Esophagus squamous epithelium (tissue), 5 donors: ENCODE measurements at places on chromosomes 11 and 22.
A peak's percentile ranks its signal among the peaks of the same experiment; 100 is the strongest.

GRCh38 chr22:20186183-20186870 lies 35.5 kb upstream of the CCDC188 start:
- no peak for DNase-seq

DNA sequence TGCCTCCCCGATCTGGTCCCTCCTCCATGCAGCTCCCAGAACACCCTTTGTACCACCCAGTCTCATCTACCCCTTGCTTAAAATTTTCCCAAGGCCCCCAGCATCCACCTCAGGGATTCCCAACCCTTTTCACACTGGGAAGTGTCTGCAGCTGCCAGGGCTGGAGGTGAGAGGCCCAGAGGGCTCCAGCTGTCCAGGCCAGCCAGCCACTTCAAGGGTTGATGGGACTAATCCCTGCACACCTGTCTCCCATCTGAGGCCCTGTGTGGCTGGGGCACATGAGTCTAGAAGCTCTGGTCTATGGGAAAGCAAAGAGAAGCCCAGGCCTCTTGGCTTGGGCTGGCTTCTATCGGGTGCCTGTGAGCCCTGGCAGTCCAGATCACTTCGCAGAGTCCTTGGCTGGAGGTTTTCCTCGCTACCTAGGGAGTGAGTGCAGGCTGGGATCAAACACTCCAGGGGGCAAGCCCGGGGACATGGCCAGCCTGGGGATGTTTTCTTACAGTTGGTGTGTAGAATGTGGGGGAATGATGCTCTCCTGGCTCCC lies 41.1 kb upstream of the TPBGL start:
- DNase-seq: no peak

DNA sequence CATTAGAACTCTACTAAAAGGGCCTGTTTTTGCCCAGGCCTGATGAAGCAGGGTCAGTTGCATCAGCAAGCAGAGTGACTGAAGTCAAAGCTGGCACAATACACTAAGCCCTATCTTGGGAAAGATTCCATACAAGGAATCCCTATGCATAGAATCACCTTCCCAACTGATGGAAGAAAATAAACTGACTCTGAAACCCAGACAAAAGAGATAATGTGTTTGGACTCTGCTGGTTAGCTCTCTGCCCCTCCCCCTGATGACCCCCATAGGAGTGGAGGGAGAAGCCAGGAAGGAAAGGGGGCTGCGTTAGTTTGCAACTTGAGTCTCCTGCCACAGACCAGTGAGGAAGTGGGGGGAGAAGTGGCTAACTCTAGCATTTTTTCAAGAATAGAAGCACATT lies 32.9 kb downstream of the GALNT18 start:
- DNase-seq: no peak

- DNase-seq: no peak
Observed at GRCh38 chr22:17101475-17102296, 16.9 kb downstream of the IL17RA start.

GRCh38 chr22:31326877-31327276 lies 19.3 kb downstream of the PATZ1 start:
- DNase-seq: no peak

DNA sequence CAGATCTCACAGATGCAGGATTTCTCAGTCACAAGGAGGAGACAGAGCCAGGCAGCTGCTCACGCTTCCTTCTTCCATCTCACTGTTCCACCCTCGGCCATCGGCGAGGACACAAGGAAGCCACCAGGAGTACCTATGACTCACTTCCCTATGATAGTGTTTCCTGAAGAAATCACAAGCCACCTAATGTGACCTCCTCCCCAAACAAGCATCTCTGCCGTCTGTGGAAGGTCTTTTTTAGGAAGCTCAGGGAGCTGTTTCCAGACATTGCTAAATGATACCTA lies 672.7 kb downstream of the TBC1D22A start:
- DNase-seq: no peak

- no peak for DNase-seq
Observed at GRCh38 chr11:47967577-47968525, 12.5 kb upstream of the PTPRJ start.

DNA sequence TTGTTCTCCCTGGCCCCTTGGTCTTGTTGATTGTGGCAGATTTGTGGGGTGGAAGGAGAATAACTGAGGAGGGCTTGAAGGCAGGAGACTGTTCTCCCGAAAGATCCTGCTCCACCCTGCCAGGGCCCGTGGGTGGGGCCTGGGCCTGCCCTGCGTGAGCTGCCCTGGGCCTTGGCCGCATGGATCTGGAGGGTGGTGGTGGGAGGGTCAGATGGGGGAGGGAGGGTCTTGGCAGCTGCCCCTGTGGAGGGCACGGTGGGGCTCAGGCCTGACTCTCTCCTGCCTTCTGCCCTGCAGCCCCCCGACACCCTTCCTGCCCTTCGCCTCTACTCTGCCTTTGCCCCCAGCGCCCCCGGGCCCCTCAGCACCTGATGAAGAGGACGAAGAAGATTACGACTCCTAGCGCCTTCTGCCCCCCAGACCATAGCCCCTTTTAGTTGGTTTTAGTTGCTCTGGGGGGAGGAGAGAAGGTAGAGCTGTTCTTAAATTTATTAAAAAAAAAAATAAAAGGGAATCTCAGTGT lies 1.9 kb downstream of the DRAP1 start:
- DNase-seq: no peak

GRCh38 chr11:13772223-13773046 lies 104.0 kb downstream of the FAR1 start:
- no peak for DNase-seq

GRCh38 chr11:27248576-27249509 lies 114.2 kb downstream of the CCDC34 start:
- no peak for DNase-seq

GRCh38 chr11:2699531-2700414 lies at the start of gene KCNQ1OT1:
Gene KCNQ1OT1 (minus strand): TSS chr11:2699994.
- DNase-seq: peak; percentile 53

DNA sequence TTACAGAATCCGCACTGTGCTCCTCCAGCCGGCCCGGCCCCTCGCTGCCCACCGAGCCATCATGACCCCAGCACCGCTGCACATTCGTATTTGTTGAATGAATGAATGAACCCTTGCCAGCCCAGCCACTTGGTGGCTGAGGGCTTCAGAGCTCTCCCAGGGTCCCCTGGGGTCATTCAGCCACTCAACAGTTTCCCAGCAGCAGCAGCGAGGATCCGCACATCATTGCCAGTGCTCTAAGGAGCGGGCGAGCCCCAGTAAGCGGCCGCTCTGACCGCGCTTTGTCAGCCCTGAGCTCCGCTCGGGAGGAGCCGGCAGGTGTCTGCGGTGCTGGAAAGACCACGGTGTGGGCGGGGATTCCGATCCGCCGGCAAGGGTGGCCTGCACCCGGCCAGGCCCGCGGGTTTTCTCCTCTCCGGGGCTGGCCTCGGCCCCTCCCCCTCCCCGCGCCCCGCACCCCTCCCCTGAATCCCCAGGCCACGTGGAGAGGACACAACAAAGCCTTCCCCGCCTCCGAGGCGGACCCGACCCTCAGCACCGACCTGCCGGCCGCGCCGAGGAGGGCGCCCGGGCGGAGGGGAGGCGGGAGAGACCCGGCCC lies 563 bp downstream of the BID start:
- DNase-seq: no peak
